CD4-positive, CD25-positive, alpha-beta regulatory T cell (primary cell): ENCODE measurements at places on chromosomes 5 and 9. TPM values are rescaled to one million over a fixed set of nuclear protein-coding genes. Genes with fewer than 3 reads are reported as not detected.

The SLC6A3 gene
- polyA plus RNA-seq = not detected

The NIPAL4 gene
- 0.14 TPM for polyA plus RNA-seq

The LTC4S gene
- 0.48 TPM for polyA plus RNA-seq

The FRRS1L gene
- polyA plus RNA-seq = not detected

The CCDC171 gene
- 0.29 TPM for polyA plus RNA-seq

The BSPRY gene
- 1.3 TPM for polyA plus RNA-seq

The NSG2 gene
- not detected for polyA plus RNA-seq

The ANKRD31 gene
- polyA plus RNA-seq = 0.51 TPM

The STK32A gene
- not detected for polyA plus RNA-seq
